ENCODE measurements at places on chromosomes 12 and 14. TPM values are rescaled to one million over a fixed set of nuclear protein-coding genes. Genes with fewer than 3 reads are reported as not detected.

Gene SLC6A13
- total RNA-seq, result not detected

Gene CPNE8
- 33.3 TPM for total RNA-seq

Gene CDCA3
- total RNA-seq, result 63.7 TPM

Gene SMOC1
- 0.50 TPM for total RNA-seq

GRCh38 chr12:121817648-121818043 lies 13.8 kb downstream of the SETD1B start:
- H3K4me3 ChIP-seq, result no peak overlapping the region
- no peak for DNase-seq
- no peaks in the 10 kb centered on the region for H3K27me3 ChIP-seq
- H3K4me1 ChIP-seq, result peaks cover 9% of the 10 kb centered on the region
- peaks cover 40% of the 10 kb centered on the region for H3K36me3 ChIP-seq
- no peak overlapping the region for H3K27ac ChIP-seq

DNA sequence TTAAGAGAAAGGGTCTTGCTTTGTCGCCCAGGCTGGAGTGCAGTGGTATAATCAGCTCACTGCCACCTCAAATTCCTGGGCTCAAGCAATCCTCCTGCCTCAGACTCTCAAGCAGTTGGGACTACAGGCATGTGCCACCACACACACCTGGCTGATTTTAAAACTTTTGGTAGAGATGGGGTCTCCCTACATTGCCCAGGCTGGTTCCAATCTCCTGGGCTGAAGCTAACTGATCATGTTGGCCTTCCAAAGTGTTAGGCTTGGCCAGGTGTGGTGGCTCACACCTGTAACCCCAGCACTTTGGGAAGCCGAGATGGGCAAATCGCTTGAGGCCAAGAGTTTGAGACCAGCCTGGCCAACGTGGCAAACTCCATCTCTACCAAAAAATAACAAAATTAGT lies 43.9 kb upstream of the GCH1 start:
- no peak overlapping the region for H3K27ac ChIP-seq
- no peaks in the 10 kb centered on the region for H3K27me3 ChIP-seq
- H3K36me3 ChIP-seq, result no peaks in the 10 kb centered on the region
- H3K4me1 ChIP-seq, result no peaks in the 10 kb centered on the region

- no peaks in the 10 kb centered on the region for H3K27me3 ChIP-seq
- H3K27ac ChIP-seq, result peak overlapping the region; percentile 100
- peak; percentile 78 for DNase-seq
- H3K4me1 ChIP-seq, result peaks cover 22% of the 10 kb centered on the region
- H3K4me3 ChIP-seq, result peak overlapping the region; percentile 77
These were observed 2.9 kb upstream of the SETD1B start for GRCh38 chr12:121800694-121801594.

DNA sequence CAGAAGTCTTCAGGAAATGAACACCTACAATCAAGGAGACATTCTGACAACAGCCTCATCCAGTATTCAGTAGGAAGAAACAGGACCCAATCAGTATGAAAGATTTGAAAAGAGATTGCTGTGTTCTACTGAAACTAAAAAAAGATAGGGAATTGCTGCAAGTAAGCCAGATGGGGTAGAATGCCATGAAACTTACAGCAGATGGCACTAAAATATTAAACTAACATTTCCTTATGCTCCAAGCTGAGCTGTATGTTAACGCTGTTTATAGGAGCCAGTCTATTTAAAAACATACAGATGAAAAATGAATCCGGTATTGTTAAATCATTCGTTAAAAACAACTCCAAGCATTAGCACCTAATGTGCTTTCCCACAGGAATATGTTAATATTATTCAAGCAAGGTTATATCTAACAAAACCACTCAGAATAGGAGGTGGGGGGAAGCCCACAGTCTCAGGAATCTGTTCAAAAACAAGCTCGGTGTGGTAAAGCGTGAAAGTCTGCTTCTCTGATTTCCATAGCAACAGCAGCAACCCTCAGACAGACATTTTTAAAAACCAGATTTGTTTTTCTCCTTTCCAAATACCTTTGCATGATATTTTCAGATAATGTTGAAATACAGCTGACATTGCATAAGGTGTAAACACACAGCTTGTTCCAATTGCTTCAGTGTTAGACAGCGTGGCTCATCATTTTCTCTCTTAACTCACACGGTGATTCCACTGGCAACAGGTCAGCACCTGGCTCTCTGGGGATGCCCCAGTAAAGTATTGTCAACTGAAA lies 131.4 kb upstream of the CCDC175 start:
- H3K27ac ChIP-seq, result no peak overlapping the region
- no peaks in the 10 kb centered on the region for H3K4me1 ChIP-seq
- DNase-seq, result no peak

GRCh38 chr14:80496090-80496489 lies 284.8 kb upstream of the DIO2 start:
- no peak for DNase-seq
- H3K27ac ChIP-seq, result no peak overlapping the region
- H3K36me3 ChIP-seq, result no peaks in the 10 kb centered on the region

GRCh38 chr12:57430112-57430930 lies 522 bp downstream of the R3HDM2 start:
- no peaks in the 10 kb centered on the region for H3K36me3 ChIP-seq
- H3K27me3 ChIP-seq, result no peaks in the 10 kb centered on the region
- peak; percentile 47 for DNase-seq
- H3K4me3 ChIP-seq, result peak overlapping the region; percentile 61
- peak overlapping the region; percentile 89 for H3K27ac ChIP-seq

DNA sequence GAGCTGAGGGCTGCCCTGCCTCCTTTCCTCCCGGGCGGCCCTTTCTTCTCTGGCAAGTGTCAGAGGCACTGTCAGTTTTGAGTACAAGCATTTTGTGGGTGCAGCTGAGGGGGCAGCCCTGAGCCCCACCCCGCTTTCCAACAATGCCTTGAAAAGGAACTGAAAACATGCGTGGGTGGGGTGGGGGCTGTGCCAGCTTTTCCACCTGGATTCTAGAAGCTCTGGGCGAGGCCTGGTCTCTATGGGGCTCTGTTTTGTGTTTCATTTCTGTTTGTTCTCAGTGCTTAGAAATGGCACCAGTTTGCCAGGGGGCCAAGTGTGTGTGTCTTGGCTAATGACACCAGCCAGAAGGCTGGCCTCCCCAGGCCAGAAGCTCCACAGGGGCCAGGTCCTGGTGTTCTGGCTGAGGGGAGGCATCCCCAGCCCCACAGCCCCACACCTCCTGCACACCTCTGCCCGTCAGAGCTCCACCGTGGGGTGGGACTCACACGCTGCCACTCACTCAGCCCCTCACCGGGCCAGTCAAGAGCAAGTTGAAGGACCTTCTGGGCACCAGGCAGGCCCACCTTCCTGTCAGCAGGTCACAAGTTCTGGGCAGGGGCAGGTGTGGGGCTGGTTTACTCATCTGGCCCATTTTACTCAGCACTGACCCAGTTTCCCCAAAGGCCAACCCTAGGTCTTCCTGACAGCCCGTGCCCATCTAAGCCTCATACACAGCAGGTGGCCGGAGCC lies 155.1 kb downstream of the CALM1 start:
- H3K27me3 ChIP-seq, result no peaks in the 10 kb centered on the region
- DNase-seq, result no peak
- H3K27ac ChIP-seq, result no peak overlapping the region
- no peaks in the 10 kb centered on the region for H3K36me3 ChIP-seq

GRCh38 chr14:54627540-54628363 lies 60.8 kb downstream of the SAMD4A start:
- no peaks in the 10 kb centered on the region for H3K36me3 ChIP-seq
- H3K27ac ChIP-seq, result peak overlapping the region; percentile 78
- DNase-seq, result peak; percentile 35

DNA sequence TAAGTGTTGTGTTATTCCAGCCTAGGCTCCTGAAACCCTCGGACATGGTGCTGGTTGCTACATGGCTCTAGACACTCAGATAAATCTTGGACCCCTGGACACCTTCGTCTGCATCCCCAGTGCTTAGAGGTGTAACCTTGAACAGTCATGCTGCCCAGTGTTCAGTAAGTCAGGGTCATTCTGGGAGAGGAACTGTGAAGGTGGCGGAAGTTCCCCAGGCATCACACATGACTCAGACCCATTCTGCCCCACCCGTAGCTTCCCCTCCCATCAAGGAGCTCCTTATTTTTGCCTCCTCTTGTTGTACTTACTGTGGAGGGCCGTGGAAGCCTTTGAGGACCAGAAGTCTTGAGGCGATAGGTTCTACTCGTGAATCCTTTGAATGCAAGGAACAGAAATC lies 18.1 kb upstream of the SSPN start:
- H3K27ac ChIP-seq, result peak overlapping the region; percentile 71
- H3K4me3 ChIP-seq, result no peak overlapping the region
- H3K36me3 ChIP-seq, result no peaks in the 10 kb centered on the region
- H3K27me3 ChIP-seq, result no peaks in the 10 kb centered on the region
- H3K4me1 ChIP-seq, result no peaks in the 10 kb centered on the region
- peak; percentile 74 for DNase-seq

GRCh38 chr14:100658181-100658886 lies 68.4 kb upstream of the DLK1 start:
- no peaks in the 10 kb centered on the region for H3K36me3 ChIP-seq
- no peak overlapping the region for H3K4me3 ChIP-seq
- H3K27ac ChIP-seq, result no peak overlapping the region
- peak; percentile 59 for DNase-seq
- H3K27me3 ChIP-seq, result no peaks in the 10 kb centered on the region

DNA sequence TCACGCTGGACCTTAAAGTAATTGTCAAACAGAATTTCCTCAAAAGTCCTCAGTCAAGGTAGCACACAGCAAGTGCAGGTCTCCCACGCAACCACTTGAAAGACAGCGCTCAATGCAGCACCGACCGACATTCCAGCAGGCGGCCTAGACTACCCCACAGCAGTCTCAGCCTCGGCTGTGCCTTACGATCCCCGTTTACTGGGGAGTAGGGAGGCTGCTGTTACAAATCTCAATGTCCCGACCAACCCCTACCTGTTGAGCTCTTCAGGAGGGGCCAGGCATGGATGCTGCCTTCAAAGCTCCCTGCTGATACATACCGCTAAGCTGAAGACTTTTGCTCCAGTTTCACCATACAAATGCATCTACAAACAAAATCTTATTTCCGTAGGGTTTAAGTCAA lies 21.8 kb downstream of the VPS37B start:
- peaks cover 33% of the 10 kb centered on the region for H3K4me1 ChIP-seq
- DNase-seq, result no peak
- H3K27me3 ChIP-seq, result no peaks in the 10 kb centered on the region
- no peak overlapping the region for H3K4me3 ChIP-seq

DNA sequence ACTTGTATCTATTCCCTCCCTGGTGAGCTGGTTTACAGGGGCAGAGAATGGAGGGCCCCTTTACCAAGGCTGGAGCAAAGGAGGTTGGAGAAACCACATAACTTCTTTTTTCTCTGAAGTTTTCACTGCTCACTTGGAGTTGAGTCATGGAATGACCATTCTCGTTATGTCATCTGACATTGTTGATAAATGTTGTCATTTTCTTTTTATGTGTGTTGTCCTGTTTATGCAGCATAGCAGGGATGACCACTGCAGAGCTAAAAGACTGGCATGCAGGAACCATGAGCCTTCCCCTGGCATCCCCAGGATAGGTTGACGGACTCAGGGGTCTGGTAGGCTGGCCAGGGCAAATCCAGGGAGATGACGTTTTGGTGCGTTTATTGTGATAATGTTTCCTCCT lies 256.8 kb upstream of the DDHD1 start:
- no peak for DNase-seq
- H3K4me1 ChIP-seq, result no peaks in the 10 kb centered on the region
- no peaks in the 10 kb centered on the region for H3K27me3 ChIP-seq

GRCh38 chr12:57048423-57049118 lies 1.4 kb downstream of the MYO1A start:
- peak overlapping the region; percentile 36 for H3K4me3 ChIP-seq
- H3K27ac ChIP-seq, result peak overlapping the region; percentile 65
- H3K4me1 ChIP-seq, result peaks cover 3% of the 10 kb centered on the region
- no peak for DNase-seq
- H3K27me3 ChIP-seq, result no peaks in the 10 kb centered on the region
- no peaks in the 10 kb centered on the region for H3K36me3 ChIP-seq

DNA sequence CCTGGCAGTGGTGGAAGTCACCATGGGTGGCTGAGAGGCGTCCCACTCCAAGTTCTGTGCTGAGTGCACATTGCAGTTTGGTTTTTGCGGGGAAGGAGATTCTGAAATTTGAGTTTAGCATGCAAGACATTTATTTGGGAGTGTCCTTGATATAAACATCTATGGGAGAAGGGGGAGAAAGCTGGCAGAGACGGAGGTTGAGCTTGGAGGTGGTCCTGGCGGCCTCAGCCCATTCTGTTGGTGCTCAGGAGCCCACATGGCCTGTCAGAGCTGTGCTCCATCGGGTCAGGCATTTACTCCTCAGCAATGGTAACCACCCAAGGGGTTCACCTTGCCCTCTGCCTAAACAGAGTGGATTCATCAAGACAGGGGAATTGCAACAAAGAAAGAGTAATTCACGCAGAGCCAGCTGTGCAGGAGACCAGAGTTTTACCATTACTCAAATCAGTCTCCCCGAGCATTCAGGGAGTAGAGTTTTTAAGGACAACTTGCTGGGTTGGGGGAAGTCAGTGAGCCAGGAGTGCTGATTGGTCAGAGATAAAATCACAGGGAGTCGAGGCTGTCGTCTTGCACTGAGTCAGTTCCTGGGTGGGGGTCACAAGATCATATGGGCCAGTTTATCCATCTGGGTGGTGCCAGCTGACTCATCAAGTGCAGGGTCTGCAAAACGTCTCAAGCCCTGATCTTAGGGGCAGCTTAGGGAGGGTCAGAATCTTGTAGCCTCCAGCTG lies 323.3 kb upstream of the TMEM132C start:
- H3K4me3 ChIP-seq, result no peak overlapping the region
- no peaks in the 10 kb centered on the region for H3K27me3 ChIP-seq
- peak overlapping the region; percentile 75 for H3K27ac ChIP-seq
- H3K4me1 ChIP-seq, result no peaks in the 10 kb centered on the region

DNA sequence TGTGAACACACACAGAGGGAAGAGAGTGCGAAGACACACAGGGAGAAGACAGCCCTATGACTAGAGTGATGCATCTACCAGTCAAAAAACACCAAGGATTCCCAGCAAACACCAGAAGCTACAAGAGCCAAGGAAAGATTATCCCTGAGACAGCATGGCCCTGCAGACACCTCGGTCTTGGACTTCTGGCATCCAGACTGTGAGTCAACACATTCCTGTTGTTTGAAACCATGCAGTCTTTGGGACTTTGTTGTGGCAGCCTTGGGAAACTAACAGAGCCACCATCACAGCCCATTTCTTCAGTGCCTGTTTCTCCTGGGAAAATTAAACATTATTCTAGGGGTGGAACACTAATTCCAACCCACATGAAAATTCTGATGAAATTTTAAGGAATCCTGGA lies 220.6 kb downstream of the GXYLT1 start:
- no peak for DNase-seq
- H3K27me3 ChIP-seq, result no peaks in the 10 kb centered on the region

DNA sequence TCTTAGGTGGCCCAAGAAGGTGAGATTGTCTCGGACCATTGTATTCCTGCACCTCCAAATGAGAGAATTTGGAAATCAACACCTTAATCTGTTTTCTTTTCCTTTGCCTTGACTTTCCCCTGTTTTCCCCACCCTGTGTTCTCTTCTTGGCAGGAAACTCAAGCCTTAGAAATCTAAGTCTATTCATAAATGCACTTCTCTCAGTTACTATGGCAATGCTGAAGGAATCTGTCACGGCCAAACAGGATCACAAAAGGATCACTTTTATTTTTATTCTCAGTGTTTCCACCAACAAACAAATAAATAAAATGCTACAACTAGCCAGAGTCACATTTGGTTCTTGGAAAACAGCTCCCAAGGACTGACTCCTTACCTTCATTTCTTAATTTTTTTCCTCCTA lies 270.5 kb downstream of the BCAT1 start:
- H3K4me1 ChIP-seq, result no peaks in the 10 kb centered on the region
- no peaks in the 10 kb centered on the region for H3K36me3 ChIP-seq
- H3K4me3 ChIP-seq, result no peak overlapping the region
- DNase-seq, result no peak
